ENCODE measurements at places on chromosomes 7 and 10.

- DNase-seq: no peak
Measured at GRCh38 chr7:149799397-149800168, 26.2 kb upstream of the ZNF467 start.

GRCh38 chr7:120600607-120601006, 257.3 kb downstream of the TSPAN12 start:
- DNase-seq: no peak

GRCh38 chr7:100887516-100888290, 1.8 kb downstream of the UFSP1 start:
- no peak for DNase-seq

- DNase-seq: no peak
Measured at GRCh38 chr7:27073076-27073475, 22.7 kb downstream of the HOXA1 start.

- DNase-seq: no peak
Measured at GRCh38 chr10:49748006-49748405, 14.1 kb downstream of the OGDHL start.

DNA sequence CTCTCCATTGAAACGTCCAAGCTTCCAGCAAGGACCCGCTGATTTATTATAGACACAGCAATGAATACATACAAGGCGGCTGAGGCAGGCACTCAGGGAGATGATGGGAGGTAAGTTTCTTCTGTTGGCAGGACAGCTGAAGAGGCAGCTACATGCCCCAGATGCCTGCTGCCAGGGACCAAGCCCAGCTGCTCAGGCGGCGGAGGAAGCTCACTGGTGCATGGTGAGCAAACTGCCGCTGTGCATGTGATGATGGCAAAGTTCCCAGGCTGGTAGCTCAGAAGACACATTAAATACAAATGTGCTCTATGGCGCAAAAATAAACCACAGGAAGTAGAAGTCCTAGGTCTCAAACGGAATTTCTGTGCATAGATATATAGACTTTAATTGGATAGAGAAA, 2.3 kb downstream of the DNTT start:
- no peak for DNase-seq

DNA sequence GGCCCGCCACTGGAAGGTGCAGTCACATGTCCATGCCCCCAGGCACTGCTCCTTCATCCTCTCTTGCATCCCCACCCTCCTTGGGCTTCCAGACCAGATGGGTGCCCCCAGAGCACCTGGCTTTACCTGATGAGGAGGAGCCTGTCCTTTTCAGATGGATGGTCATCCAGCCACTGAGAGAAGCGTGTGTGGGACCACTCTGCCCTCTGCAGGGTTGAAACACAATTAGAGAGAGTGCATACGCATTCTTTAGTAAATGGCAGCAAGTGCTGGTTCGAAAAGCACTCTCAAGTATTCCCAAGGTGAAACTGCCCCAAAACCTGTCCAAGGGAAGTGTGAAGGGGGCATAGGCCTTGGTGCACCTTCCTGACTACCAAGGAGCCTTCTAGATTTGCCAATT, 41.6 kb downstream of the HBP1 start:
- DNase-seq: no peak

- no peak for DNase-seq
Measured at GRCh38 chr10:124696446-124697392, 47.5 kb downstream of the FAM53B start.

GRCh38 chr7:157337316-157338149, 729 bp downstream of the DNAJB6 start:
- peak; percentile 52 for DNase-seq

DNA sequence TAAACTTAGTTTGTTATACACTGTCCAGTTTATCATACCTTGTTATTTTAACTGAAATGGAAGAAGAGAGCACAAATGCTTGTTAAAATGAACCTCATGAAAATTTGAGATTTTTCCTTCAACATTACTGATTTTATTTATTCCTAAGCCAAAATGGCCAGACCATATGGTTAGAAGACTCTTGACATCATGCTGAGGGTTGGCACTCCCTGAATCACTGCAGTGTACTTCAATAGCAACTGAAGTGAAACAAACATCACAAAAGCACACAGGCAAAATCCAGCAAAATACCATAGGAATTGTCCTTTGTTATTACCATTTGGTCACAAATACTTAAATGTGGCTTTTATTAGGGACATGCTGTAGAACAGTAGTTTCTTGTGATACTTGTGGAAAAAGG, 347.8 kb downstream of the NXPH1 start:
- no peak for DNase-seq

DNA sequence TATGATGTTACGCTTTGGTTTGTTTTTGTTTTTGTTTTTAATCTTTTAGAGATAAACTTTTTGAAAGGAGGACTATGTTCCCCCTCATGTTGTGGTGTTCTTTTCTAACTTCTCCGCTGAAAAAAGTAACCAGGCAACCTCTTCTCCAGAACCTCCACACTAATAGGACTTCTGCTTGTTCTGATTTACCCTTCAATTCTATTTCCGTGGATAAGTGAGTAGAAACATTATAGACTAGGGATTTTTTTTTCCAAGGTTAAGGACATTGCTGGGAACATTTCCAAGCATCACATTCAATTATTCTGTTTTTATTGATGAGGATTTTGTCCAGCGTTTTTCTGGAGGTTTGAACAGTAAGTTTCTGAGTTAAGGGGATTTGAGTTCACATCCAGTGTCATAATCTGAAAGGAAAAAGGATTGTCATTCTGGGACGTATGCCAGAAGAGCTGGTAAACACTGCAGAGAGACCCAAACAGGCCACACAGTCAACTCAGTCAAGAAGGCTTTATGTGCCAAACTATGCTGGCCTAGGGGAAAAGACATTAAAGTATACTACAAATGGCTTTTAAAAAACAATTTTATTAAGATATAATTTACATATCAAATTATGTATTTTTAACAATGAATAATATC, 28.3 kb upstream of the RALA start:
- DNase-seq: peak; percentile 48

- DNase-seq: peak; percentile 19
Measured at GRCh38 chr7:72785166-72785955, 42.6 kb downstream of the TYW1B start.

GRCh38 chr7:150514748-150515222, at the start of gene GIMAP7:
TSS of gene GIMAP7 (plus strand) at chr7:150514872. CDS start at chr7:150519975, 5,103 bp downstream.
- no peak for DNase-seq

- DNase-seq: peak; percentile 55
Measured at GRCh38 chr7:17802056-17802455, 138.2 kb downstream of the SNX13 start.

- DNase-seq: peak; percentile 100
Measured at GRCh38 chr10:70652761-70653657, 19.3 kb upstream of the ADAMTS14 start.

- DNase-seq: peak; percentile 80
Measured at GRCh38 chr10:99854860-99855259, 72.4 kb downstream of the ABCC2 start.

DNA sequence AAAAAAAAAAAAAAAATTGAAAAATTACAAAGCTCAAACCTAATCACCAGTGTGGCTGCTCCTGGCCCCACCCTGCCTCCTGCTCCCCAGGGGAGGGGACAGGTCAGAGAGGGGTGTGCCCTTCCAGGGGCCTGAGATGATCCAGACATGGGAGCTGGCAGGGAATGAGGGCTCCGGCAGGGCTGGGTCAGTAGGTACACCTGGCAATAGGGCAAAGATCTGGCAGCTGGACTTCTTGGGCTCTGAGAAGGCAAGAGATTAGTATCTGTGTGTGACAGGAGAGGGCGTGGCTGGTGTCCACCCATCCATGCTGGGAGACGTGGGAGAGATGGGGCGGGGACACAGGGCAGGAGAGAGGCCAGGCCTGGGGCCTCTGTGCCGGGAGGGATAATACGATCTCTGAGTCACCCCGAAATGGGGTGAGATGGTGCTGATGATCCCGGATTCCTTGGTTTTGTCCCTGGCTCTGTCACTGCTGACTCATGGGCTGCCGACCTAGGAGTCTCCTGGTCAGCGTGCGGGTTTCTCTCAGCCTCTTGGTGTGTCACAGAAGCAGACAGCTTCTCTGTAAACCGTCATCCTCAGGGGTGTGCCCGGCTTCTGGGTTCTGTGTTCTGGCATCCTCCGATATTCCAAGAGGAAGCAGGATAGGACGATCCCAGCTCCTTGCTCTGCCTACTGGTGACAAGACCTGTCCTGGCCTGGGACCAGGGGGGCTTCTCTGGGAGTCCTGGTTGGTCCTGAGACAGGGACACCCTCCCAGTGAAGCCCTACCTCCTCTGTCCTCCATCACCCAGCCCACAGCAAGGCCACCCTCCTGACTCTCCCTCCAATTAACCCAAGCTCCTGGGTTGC, 8.2 kb upstream of the CLDN4 start:
- peak; percentile 100 for DNase-seq

GRCh38 chr7:17342756-17343155, 44.3 kb downstream of the AHR start:
- no peak for DNase-seq

- DNase-seq: peak; percentile 3
Measured at GRCh38 chr7:22296916-22297315, 60.0 kb downstream of the RAPGEF5 start.

GRCh38 chr7:101564778-101565211, 64.3 kb downstream of the MYL10 start:
- no peak for DNase-seq

DNA sequence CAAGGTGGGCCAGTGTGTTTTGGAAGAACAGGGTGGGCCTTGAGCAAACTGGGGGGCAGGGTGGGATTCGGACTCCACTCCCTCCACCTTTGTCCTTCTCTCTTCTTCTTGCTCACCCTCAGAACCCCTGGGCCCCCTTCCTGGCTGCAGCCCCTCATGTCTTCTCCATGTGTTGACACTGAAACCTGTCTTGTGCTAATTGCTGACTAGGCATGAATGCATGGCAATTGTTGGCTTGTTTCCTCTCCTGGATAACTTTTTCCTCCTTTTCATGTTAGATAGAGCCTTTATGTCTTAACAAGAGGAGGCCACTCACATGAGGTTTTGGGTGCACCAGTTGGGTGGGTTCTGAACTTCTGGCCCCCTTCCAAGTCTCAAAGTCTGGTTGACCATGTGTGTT, 181.6 kb upstream of the MKI67 start:
- DNase-seq: no peak

GRCh38 chr10:89029181-89029580, 38.6 kb downstream of the FAS start:
- peak; percentile 34 for DNase-seq

GRCh38 chr10:80108576-80109239, 23.8 kb upstream of the PLAC9 start:
- DNase-seq: no peak

GRCh38 chr7:17674166-17674942, 265.9 kb downstream of the SNX13 start:
- DNase-seq: no peak

DNA sequence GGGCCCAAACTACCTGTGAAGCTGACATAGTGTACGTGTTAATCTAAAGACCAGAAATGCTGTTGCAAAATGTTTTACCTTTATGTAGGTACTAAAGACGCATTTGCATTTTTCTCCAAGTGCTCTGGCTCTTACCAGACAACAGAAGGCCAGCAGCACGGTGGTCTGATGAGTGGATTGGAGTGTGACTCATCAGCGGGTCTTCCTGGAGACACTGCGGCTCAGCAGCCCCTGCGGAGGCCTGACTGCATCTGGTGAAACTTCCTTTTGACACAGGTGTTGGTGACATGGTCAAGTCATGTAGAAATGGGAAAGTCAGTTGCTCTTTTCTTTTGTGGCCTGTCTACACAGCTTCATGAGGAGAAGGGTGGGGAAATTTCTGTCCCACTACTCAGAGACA, 723.6 kb downstream of the INHBA start:
- DNase-seq: no peak

DNA sequence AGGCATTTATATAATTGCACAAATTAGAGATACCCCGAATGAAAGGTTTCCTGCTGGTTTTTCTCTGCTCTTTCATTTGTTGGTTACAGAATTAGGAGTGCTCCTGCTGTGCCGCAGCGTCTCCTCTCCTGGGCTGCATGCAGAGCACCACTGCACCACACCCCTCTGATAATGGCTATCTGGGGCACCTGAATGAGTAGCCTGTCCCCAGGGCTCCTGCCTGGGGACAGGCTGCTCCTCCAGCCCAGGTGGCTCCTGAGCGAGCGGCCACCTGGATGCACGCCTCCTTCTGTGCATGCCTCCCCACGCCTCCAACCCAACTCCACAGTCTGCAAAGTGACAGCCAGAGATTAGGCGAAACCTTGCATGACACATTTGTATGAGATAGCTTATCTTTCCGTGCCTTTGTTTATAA, 242.6 kb upstream of the FZD8 start:
- no peak for DNase-seq

DNA sequence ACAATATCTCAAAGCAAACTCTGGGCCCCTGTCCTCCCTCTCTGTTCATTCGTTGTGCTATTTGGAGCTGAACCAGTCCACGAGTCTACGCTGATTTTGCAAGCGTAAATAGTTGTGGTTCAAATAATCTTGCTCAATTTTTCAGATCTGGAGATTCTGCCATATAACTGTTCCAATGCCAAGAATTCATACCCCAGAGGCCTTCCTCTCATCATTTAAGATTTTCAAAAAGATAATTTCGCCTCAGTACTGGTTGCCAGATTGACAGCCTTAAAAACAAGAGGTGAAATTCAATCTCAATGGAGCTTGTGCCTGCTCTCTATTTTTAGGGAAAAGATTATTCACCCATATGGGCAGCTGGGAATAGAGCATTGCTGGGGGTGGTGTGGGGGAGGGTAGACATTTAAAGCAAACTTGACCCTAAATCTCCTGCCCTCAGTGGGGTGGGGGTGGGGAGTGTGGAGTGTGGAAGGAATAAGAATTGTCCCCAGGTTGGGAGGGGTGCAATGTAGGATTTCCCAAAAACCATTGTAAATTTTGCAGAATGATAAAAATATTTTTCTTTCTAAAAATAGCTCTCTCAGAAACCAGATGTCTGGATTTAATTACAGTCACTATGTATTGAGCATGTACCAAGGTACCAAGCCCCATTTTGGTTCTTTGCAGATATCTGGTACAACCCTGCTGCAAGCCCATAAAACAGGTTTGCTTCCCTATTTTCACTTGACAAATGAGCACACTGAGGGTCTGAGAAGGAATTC, 104.7 kb upstream of the EEPD1 start:
- peak; percentile 96 for DNase-seq

DNA sequence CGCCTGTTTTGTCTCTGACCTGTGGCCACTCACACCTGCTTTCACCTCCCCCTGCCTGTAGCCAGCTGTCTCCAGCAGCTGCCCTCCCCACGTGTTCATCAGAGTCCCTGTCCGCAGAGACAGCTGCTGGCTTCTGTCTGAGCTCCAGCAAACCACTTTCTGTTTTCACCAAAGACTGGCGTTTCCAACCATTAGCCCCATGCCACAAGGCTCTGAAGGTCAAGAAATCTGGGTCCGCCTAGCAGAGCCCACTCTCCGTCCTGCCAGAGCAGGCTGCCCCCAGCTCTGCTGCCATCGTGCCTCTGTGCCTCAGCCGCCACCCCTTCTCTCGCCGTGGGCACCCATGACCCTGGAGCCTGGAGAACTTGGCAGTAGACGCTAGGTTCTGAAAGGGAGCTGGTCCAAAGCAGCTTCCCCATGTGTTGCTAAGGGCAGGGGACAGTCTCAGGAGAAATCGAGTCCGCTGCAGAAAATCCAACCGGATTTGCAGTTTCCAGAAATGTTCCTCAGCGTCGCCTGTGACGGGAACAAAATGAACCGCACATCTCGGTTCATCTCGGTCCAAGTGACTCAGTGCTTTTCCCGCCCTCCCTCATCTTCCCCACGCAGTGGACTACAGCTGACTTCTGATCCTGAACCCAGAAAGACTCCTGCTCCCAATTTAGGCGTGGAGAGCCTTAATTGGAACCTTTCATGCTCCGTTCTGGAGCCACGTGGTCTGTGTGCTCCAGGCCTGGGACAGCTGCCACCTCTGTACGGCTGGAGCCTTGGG, 28.0 kb downstream of the TMEM120A start:
- peak; percentile 97 for DNase-seq

GRCh38 chr10:72886621-72887020, 6.9 kb upstream of the OIT3 start:
- DNase-seq: no peak
